RPMI7951 (cell line): ENCODE measurements at places on chromosomes 4 and X.

- DNase-seq = no peak
Measured at GRCh38 chr4:78901882-78902281, 37.4 kb downstream of the PAQR3 start.

- peak; percentile 92 for DNase-seq
Measured at GRCh38 chrX:48003758-48004457, at the start of gene ZNF182. Gene ZNF182, minus strand, starts transcription at chrX:48003989. Its CDS starts 1,380 bp downstream, at chrX:48002609.

DNA sequence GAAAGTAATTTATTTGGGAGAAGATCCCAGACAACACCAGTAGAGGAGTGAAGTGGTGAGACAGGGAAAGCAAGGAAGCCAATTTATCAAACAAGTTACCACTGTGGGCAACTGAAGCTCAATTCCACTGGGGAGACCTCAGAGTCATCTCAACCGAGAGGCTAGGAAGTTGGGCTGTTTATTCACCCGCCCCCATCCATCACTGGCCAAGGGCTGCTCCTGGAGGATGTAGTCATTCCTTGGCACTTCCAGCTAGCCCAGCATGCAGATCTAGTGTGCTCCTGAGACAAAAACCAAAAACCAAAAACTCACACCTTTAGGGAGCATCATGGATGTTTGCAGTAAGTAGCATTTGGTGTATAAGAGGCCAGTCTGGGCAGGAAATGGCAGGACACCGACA, 47.0 kb downstream of the RAI2 start:
- DNase-seq = no peak

DNA sequence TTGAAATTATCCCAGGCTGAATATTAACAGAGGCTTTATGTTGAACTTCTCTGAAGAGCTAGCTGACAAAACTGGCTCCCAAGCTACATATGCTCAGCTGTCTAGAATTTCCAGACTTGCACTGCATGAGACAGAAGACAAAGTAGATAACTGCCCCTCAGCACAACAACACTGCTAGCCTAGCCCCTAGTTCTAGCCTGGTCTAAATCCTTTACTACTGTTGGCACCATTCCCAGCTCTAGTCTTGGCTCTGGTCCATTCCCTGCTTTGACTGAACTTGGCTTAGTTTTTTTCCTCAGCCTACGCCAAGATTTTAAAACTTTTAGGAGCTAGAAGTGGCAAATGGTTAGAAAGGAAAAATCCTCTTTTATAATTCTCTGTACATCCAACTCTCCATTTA, 7.6 kb upstream of the OPHN1 start:
- DNase-seq = peak; percentile 73

GRCh38 chrX:20499763-20500162, 233.1 kb upstream of the RPS6KA3 start:
- no peak for DNase-seq

- peak; percentile 32 for DNase-seq
Measured at GRCh38 chr4:186485561-186486062, 69.8 kb downstream of the MTNR1A start.

DNA sequence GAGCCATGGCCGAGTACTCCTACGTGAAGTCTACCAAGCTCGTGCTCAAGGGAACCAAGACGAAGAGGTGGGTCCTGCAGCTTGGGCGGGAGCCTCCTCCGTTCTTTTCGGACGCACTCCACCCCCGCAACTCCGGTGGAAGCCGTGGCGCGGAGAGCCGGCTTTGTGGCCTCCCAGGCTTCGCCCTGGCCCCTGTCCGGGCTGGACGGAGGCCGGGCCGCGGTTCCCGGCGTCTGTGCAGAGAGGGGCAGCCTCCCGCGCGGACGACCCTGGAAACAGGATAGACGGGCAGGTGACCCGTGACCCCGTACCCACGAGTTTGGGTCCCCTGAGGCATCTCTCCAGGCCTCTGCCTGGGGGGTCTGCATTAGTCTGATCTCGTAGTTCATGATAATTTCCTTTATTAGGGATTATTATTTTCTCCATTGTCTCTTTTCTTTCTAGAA, 356 bp downstream of the FRG1 start:
- no peak for DNase-seq

DNA sequence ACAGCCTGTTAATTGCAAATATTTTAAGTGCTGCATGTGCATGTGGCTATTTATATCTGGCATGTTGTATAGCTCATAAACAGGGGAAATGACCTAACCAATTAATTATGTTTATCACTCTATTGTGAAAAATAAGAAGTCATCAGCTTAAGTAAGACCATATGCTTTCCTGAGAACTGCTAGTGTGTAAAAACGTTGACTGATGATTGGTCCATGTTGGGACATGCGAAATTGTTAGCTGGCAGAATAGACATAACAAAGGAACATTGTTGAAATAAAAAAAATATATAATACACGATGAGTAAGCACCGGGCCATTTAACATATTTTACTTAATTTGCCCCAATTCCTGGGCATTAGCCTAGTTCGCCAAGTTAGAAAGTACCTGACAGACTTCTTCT, 207.5 kb downstream of the ANK2 start:
- peak; percentile 0 for DNase-seq

DNA sequence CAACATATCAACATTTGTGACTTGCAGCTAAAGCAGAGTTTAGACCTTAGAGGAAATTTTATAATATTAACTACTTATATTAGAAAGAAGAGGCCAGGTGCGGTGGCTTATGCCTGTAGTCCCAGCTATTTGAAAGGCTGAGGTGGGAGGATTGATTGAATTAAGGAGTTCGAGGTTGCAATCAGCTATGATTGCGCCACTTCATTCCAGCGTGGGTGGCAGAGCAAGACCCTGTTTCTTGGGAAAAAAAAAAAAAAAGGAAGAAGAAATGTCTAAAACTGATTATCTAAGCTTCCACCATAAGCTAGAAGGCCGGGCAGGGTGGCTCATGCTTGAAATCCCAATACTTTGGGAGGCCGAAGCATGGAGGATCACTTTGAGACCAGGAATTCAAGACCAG, 42.0 kb upstream of the USP9X start:
- no peak for DNase-seq

- no peak for DNase-seq
Measured at GRCh38 chrX:103215425-103215991, 600 bp downstream of the BEX4 start.

DNA sequence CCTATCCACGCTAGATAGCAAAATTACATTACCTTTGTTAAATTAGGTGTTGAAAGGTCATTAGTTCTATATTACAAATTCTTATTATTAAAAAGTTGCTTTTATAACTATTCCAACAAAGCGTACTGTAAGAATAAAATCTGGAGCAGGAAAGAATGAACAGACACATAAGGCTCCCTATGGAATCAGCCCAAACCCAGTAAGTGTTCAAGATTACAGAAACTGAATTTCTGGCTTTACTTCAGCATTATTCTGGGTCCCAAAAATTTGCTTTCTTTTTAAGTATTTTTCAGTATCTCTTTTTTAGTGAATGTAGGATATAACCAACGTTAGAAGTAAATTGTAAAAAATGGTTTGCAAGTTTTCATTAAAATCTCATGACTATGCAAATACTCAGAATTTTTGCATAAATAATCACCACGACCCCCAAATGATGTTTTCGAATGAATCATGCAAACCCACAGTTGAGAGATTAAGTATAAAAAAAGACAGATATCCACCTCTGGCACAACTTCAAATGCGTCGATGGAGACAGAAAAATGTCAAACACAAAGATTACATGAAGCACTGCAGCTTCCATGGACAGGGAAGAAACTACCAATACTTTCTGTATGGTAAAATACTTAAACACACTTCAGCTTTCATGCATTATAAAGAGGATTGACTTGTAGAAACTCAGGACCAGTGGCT, 238.5 kb downstream of the RASL11B start:
- DNase-seq = peak; percentile 38

DNA sequence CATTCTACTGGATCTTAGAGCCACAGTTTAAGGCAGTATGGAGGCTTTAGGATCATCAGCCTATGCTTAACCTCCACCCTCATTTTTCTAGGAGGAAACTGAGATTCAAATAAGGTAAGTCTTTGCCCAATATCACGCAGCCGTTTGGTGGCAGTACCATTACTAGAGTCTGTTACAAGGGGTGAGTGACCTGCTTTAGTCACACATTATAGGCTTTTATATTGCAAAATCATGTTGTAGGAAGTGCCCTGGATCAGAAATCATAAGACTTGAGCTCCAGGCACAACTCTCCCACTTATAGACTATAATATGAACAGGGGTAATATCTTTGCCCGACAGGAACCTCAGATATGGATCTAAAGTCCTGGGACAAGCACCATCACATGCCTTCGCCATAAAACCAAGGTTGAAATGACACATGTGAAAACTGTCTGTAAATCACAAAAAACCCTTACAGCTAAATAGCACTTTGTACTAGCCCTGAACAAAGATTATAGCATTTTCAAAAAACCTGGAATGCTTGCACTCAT, 19.2 kb downstream of the HPSE start:
- DNase-seq = no peak

DNA sequence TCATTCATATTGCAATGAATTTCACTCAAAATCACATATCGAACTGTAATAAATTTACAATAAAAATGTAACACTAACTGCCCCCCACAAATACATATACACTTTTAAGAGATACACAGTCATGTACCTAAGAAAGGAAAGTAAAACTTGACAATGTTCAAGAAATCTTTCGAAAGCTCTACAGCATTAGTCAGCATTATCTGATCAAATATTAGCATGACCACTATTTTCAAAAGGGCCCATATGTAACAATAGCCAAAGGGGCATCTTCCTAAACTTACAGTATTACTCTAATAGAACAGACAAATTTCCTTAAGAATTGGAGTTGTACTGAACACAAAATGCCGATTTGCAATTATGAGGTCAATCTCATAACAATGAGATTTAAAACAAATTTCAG, 51.8 kb downstream of the STX18 start:
- DNase-seq = no peak

DNA sequence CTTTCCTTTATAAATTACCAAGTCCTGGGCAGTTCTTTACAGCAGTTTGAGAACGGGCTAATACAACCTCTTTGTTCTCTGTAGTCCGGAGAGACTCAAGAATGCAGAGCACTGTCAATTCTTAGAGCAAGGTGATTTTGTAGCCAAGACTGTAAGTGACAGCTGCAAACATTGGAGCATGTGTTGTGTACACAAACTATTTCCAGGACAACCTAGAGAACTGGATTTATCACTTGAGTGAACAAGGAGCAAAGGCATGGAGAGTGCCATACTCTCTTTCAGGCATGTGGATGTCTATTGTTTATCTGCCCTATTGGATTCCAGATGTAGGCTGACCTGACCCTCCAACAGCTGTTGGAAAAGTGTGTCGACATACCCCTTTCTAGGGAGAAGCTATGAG, 153.9 kb downstream of the SPANXN3 start:
- no peak for DNase-seq

DNA sequence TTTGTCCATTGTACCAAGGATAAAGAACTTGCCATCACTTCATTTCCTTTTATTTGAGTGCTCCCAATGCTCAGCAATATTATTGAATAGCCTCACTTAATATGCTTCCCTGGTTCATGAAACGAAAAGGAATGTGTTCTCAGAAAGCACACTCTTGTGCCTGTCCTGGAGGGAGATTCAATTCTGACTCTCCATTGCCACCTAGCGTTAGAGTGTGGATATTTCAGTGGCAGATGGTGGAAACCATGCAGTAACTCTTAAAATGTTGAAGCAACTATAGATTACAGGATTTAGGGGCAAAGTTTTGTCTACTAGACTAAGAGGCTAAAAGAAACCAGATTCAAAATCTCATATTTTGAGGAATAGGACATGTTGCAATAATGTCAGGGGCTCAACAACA, 36.0 kb downstream of the GAB3 start:
- peak; percentile 37 for DNase-seq

- DNase-seq = no peak
Measured at GRCh38 chr4:18057821-18058533, 36.4 kb upstream of the LCORL start.

DNA sequence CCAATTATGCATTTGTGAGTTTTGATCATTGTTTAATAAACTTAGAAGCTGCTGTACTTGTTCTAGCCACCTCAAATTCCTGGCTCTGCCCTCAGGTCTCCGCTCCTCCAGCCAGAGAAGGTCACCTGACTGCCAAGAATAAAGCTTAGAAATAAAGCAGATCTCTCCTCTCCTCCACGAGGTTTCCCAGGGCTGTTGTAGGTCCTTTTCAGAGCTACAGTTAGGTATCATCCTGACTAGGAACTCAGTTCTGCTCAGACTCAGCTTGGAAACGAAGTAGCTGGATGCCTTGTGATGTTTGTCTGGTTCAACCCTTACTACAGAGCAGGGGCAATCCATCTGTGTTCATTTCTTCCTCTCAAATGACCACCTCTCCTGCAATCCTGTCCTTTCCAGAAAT, 79.1 kb upstream of the RAPGEF2 start:
- DNase-seq = no peak

- no peak for DNase-seq
Measured at GRCh38 chr4:1612278-1613098, 71.6 kb downstream of the FAM53A start.

DNA sequence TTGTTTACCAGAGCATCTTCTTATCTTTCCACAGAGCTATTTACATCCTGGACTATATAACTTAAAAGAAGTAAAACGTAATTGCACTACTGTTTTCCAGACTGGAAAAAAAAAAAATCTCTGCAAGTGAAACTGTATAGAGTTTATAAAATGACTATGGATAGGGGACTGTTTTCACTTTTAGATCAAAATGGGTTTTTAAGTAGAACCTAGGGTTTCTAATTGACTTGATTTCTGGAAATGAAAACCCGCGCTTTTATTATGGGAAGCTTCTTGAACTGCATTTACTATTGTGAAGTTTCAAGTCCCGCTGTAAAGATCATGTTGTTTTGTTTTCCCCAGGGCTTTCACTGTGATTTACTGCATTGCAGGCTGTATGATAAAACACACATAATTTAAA, 162.7 kb downstream of the STIM2 start:
- DNase-seq = no peak

DNA sequence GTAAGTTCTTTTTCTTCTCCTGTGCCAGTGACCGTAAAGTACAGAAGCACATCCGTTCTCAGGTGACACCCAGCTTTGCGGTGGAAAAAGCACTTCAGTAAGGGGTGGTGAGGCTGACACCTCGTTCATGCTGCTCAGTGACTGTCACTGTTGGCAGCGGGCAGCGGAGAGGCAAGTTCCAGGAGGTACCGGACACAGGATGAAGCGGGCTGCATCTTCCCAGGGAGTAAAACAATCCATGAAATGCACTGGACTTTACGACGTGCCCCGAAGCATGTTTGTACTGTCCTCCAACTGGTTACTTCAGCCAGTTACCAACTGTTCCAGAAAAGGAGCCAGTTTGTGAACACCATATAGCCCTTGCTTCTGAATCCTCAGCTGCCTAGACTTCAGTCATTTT, 110.7 kb downstream of the ZNF827 start:
- DNase-seq = no peak

DNA sequence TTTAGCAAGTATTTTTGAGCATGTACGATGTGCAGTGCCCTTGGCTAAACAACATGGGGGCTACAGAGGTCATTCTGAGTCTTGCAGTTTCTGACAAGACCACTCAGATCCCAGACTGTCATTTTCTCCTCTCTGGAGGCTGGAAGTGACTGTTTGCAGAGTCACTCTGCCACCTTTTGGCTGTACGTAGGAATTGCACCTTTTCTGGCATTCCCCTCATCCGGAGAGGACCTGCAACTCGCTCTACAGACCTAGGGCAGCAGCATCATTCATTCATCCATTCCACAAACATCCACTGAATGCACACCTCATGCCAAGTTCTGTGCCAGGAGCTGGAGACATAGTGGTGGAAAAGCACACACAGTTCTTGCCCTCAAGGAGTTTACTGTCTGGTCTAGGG, 160.4 kb upstream of the GPR101 start:
- peak; percentile 1 for DNase-seq
